ENCODE measurements at places on chromosomes 1 and 21.

GRCh38 chr1:179151908-179152682 is 70.2 kb downstream of the TOR3A start:
- DNase-seq, result no peak

GRCh38 chr1:14707531-14708445 is 109.3 kb downstream of the KAZN start:
- no peak for DNase-seq

DNA sequence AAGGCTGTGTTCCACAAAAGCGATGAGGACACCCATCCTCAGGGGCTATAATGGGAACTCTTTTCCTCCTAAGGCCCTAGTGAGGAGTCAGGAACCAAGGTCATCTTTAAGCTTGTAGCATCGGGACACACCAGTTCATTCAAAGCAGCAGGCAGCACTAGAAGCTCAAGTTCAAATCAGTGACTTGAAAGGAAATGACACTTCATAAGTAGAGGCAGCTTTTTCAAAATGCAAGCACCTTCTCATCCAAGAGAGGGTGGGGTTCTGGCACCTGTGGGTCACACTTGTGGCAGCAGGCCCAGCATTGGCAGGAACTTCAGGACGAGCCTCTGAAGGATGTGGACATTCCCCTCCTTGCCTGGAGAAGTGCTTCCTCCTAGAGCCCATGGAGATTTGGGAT is 496.3 kb downstream of the KIF26B start:
- DNase-seq, result no peak

DNA sequence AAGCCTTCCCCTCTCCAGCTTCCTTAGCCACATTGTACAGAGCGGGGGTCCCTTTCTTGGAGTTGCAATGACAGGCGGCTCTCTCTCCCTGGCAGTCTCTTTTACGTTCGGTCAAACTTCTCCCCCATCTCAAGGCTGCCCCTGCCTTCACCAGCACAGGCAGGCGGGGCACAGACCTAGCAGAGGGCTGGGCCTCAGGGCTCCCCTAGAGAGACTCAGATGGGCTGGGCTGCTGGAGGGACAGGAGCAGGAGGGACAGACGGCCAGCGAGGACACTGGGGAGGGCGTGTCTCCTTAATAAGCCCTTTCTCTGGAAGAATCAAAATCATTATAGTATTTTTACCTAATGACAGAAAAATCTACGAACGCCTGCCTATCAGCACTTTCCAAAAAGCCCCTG is 79.6 kb downstream of the CASZ1 start:
- no peak for DNase-seq

DNA sequence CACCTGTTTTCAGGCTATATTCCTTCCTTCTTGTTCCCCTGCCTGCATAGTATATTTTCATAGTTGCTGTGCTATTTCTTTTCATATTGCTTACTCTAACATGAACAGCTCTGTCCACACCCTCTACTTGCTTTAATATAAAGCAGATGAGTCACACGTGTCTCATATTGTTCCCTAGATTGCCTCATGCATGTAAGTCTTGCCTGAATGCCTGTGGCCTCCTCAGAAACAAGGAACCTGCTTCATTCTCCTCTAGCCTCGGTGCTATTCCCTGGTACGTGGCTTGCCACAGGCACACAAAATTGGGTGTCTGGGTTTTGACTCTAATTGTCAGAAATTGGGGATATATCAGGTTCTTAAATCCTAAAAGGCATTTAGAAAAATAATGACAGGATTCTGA is 16.5 kb upstream of the PKP1 start:
- no peak for DNase-seq

- no peak for DNase-seq
These were observed 3.4 kb upstream of the LAMB3 start for GRCh38 chr1:209655411-209656231.

- DNase-seq, result no peak
These were observed 381.4 kb downstream of the PLPP3 start for GRCh38 chr1:56197946-56198345.

- DNase-seq, result no peak
These were observed 109.7 kb upstream of the CACYBP start for GRCh38 chr1:174890024-174890423.

GRCh38 chr1:147748676-147749350 is 11.6 kb downstream of the GJA5 start:
- DNase-seq, result no peak

GRCh38 chr1:60571811-60572210 is 498.2 kb upstream of the C1orf87 start:
- no peak for DNase-seq

- no peak for DNase-seq
These were observed 71.9 kb downstream of the DTL start for GRCh38 chr1:212107481-212107880.

DNA sequence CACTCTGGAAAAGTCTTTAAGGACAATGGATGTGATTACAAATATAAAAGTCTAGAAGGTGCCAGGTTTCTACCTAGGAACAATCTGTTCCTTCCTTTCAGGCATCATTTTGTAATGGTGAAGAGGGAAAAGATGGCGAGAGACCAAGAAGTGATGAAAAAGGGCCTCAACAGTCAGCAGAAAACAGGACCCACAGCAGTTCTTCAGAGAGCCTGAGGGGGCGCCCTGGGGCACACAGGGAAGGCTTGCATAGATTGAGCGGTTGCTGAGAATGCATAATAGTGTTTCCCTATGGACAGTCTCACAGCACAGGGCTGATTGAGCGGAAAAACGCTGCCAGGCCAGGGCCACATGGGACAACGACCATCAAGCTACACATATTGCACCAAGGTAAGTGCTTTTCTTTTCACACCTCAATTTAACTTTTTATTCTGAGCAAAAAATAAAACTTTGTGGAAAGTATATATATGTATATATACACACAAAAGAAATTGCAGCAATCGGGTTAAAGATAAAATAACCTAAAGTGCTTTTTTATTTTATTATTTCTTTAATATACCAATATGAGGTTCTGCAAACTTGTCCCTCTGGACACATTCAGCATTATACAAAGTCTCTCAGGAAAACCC is 3.1 kb upstream of the YRDC start:
- DNase-seq, result peak; percentile 60

DNA sequence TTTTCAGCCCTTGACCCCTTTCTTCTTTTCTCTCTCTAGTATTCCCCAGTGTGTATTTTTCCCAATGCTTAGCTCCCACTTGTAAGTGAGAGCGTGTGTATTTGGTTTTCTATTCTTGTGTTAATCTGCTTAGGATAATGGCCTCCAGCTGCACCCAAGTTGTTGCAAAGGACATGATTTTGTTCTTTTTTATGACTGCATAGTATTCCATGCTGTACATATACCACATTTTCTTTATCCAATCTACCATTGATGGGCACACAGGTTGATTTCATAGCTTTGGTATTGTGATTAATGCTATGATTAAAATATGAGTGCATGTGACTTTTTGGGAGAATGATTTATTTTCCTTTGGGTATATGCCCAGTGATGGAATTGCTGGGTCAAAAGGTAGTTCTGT is 104.8 kb downstream of the PDE4B start:
- no peak for DNase-seq

DNA sequence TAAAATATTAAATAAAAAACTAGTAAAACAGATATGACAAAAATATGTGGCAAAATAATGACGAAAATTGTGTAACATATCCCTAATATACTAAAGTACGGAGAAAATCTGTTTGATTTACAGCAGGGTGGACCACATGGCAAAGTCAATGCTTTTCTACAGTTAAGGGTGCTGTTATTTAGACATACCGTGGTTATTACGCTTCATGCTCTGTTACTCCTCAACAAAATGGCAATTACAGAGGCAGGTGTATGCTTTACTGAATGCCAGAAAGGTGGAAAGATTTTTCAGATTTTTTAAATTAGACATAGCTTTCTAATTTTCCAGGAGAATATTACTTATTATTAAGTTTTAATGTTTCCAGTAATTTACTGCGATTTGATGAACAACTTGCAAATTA is 343.9 kb upstream of the DPYD start:
- DNase-seq, result no peak

DNA sequence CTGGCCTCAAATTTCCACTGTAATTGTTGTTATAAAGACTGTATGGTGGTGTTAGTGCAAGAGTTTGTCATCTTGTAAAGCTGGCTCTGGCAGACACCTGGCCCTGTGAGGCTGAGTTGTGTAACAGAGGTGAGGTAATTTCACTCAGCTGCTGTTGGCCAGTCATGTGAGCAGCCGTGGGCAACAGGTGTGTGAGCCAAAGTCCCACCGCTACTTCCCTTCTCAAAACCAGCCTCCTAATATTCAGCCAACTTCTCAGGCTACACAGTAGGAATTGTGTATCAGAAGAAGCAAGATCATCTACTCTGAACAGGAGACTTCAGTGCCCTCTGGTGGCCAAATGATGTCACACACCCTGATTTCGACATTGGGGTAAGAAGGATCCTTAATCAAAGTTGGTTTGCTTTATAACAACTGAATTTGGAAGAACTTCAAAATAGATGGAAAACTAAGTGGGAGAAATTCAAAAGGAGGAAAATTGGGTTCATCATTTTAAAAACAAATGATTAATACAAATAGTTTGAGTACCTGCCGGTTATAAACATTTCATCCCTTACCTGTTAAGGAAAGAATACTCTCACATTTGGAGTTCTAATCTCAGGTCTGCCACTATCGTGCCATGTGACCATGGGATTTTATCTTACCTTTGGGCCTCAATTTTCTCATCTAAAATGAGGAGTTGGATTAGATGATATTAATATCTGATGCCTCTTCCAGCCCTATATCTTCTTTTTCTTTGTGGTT is 2.6 kb upstream of the CREG1 start:
- DNase-seq, result peak; percentile 67

- DNase-seq, result no peak
These were observed 97.5 kb downstream of the SMYD2 start for GRCh38 chr1:214378492-214378891.

DNA sequence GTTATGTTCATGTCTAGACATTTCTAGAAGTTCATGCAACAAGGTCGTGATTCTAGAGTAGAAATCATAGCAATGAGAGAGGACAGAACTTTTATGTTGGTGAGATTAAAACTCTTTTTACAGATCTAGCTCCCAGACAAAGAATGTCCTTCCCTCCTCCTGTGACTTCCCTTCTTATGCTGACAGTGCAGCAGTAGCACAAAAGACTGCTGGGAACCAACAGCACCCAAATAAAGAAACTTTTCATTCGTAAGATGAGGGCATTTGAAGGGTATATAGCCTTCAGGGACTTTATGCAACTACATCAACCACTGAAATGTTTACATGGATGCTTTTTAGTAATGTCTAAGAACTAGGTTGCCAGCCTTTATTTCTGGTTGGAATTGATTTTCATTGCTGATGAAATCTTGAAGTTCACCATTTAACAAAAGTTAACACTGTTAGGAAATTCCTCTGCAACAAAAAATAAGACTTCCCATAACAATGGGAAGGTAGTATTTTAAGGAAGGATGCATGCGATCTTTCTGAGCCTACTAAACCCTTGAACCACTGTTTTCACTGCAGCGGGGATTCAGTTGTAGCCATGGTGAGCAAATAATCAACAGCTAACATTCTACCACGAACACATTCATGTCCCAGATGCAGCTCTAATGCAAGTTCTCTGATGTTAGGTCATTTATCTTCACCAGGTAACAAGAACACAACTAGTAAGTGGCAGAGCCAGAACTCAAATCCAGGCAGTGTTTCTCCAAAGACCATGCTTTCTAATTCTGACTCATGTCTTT is 672.8 kb downstream of the PTPRC start:
- no peak for DNase-seq

GRCh38 chr1:172134087-172134731 is 286.3 kb upstream of the C1orf105 start:
- DNase-seq, result no peak

GRCh38 chr1:78760858-78761257 is 111.2 kb downstream of the IFI44 start:
- DNase-seq, result no peak

DNA sequence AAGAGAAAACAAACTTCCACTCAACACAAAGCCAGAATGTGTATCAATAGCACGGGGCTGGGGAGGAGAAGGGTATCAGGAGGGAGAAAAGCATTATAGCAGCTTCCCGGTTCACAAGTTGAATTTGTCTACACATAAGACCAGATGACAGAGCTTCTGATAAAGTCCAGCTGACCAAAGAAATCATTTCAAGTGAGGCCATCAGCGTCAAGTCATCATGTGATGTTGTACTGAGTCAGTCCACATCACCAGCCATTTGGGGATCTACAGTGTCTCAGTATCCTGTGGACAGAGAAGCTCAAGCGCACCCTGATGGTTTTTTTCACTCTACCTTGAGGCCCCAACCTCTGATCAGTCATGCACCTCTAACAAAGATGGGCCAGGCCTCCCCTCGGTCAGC is 33.0 kb downstream of the SETD4 start:
- no peak for DNase-seq

DNA sequence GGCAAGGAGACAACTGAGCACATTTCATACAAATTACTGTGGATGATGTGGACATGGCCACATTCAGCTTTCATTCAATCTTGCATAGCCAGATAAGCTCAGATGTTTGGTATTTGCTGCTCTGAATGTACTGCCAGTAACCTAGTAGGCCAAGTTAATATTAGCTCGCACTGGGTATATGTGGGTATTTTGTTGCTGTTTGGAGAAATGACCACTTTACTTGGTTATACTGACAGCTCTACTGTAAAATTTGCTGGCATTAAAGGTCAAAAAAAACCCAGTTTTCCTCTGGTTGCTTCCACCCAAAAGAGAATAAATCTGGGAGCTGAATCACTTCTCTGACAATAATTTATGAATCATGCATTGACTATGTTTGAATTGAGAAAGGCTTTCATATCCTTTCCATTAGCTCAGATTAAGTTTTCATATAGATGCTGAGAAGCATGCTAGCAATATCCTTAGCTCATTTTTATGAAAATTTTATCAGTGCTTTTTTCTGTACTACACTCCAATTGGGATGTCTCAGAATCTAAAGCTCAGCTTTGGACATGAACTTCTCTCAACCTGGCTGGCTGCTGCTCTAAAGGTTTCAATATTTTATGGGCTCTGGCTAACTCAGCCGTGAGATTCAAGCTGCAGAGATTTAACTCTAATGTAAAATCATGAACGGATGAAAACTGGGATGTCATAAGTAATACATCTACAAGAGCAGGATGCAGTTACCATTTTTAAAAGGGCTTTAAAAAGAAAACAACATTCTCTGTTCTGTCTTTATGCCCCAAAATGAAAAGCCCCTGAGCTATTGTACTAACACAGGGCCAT is 330.0 kb downstream of the BARHL2 start:
- DNase-seq, result no peak

DNA sequence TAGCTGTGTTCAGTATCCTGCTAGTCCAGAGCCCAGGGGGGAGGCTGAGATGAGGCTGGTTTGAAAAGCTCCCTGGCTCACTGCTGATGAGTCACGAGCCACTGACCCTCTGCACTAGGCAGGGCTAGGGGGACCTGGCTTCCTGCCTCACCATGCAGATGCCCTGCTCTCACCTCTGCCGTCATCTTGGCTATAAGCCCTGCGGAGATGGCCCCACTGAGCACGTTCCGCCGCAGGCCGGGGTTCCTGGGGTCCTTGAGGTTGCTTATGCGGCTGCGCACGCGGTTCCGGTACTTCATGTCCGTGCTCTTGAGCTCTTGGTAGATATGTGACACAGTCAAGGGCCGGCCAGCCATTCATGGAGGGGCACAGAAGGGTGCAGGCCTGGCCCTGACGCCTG is 24.1 kb upstream of the ZNF436 start:
- peak; percentile 42 for DNase-seq

GRCh38 chr1:30058970-30059369 is 664.4 kb downstream of the MATN1 start:
- no peak for DNase-seq
